ENCODE measurements at places on chromosomes 13 and 19.
A peak's percentile ranks its signal among the peaks of the same experiment; 100 is the strongest.

DNA sequence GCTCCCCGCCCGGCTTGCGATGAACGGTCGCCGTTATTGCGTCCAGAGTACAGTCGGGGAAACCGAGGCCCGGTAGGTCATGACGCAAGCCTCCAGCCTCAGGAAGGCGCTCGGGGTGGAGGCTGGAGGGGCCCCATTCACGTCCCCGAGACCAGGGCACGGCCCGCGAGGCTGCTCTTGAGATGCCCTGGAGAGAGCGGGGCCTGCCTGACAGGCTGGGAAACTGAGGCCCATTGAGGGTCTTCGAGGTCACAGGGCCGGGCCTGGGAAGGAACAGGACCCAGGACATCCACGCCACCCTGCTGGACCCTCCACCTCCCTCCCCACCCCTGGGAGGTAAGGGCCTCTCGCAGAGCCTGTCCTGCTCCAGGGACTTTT lies 367 bp downstream of the NDUFS7 start:
- no peak for DNase-seq

- DNase-seq = no peak
Observed at GRCh38 chr13:46176756-46177155, 5.2 kb downstream of the LCP1 start.

GRCh38 chr19:47210689-47211316 lies 20.2 kb downstream of the BBC3 start:
- DNase-seq = peak; percentile 66

DNA sequence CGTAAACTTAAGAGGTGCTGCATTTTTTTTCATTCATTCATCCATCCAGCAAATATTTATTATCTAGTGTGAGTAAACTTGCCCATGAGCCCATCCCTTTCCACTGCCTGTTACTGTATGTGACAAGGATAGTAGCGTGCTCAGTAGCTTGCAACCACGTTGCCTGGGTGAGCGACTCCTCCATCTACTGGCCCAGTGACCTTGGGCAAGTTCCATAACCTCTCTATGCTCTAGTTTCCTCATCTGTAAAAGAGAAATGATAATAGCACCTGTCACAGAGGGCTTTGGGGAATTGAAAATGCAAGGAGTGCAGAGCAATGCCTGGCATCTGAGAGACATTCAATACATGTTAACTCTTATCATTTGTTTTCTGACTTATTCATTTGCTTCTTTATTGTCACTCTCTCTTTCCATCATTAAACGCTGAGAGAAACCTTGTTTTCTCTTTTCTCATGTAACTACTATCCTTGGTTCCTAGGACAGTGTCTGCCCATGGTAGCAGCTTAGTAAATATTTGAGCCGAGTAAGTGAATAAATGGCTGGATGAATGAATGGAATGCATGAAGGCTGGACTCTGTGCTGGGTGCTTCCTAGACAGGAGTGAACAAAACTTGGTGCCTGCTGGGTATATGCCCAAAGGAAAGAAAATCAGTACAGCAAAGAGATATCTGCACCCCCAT lies 19.9 kb downstream of the LRCH1 start:
- no peak for DNase-seq

GRCh38 chr13:80251403-80251802 lies 89.5 kb downstream of the SPRY2 start:
- no peak for DNase-seq

- no peak for DNase-seq
Observed at GRCh38 chr19:44552324-44552723, 22.8 kb upstream of the CEACAM20 start.

DNA sequence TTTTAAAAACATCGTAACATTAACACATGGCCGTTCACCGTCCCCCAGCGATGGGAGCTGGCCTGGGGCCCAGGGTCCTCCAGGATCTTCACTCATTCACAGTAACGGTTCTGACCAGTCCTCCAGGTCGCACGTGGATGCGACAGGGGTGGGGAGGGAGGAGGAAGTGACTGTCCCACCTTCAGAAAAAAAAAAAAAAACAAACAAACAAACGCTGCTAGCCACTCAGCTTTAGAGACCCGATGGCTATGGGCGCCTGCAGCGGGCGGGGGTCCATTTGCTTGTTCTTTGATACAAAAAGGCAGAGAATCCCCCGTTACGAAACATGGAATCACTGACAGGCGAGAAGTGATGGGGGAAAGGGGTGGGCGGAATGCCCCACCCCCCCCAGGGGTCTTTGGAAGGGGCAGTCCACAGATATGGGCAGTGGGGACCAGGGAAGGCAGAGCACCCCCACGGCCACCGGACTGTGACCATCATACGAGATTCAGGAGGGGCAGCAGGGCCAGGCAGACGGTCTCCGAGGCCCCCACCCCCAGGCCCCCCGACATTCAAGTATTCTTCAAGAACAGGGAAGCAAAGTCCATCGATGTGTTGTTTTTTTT lies 13.3 kb downstream of the MKNK2 start:
- DNase-seq = no peak

DNA sequence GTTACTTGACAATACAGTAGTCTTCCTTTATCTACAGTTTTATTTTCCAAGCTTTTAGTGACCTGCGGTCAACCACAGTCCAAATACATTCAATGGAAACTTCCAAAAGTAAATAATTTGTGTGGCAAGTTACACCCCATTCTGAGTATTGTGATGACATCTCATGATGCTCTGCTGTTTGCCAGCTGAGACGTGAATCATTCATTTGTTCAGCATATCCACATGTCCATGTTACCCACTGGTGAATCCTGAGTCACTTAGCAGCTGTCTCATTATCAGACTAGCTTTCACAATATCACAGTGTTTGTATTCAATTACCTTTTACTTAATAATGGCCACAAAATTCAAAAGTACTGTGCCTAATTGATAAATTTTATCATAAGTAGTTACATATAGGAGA lies 179.8 kb downstream of the PRR20E start:
- no peak for DNase-seq

DNA sequence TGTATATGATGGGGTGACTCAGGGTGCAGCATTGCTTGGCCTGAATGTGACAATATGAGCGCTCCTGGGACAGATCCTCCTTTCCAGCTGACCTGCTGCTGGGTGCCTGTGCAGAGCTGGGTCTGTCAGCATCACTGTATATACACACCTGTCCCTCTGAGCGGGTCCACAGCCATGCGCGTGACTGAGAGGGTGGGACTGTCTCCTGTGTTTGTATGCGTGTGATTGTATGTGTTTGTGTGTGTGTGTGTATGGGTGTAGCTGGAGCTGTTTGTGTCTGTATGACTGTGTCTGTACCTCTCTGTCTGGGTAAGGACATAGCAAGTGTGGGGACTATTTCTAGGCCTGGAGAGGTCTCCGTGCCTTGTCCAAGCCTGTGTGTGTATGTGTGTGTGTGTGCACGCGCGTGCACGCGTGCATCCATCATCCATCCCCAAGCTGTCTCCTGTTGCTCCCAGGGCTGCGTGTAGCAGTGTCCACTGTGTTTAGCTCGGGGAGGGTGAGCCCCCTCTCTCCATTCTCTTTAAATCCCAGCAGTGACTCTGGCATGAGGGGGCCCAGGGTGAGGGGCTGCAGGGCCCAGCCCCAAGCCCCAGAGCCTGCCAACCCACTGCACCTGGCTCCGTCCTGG lies 8.3 kb downstream of the IGLON5 start:
- no peak for DNase-seq

GRCh38 chr13:81194362-81194761 lies 853.4 kb upstream of the SPRY2 start:
- DNase-seq = no peak

- no peak for DNase-seq
Observed at GRCh38 chr19:4548238-4548584, 8.4 kb upstream of the LRG1 start.

- no peak for DNase-seq
Observed at GRCh38 chr19:42850981-42851717, 28.4 kb downstream of the PSG1 start.

DNA sequence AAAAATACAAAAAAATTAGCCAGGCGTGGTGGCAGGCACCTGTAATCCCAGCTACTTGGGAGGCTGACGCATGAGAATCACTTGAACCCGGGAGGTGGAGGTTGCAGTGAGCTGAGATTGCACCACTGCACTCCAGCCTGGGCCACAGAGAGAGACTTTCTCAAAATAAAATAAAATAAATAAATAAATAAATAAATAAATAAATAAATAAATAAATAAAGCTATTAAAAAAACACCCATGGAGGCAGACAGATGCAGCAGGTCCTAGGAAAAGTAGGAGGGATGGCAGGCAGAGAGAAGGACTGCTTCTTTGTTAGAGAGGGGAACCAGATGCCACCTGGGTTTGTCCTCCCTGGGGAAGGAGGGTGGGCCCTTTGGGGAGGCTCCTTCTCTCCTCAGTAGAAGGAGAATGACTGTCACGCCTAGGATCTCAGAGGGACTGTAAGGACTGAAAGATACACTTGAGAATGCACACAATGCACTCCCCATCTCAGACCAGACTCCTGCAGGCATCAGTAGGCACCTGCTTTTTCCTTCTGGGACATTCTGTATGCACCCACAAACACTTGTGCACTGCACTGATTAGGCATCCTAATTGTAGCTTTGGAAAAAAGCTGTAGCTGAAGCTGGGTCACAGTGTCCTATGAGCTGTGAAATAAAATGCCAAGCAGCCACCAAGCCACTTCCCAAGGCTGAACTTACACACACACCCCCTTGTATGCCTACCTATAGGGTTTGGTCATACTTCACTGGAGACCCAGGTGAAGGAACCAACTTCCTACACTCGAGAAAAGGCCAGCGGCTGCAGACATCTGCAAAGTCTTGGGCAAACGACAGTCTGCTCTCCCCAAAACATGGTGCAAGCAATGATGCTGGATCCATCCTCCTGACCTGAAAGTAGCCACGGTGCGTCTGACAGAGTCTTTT lies 18.9 kb upstream of the SLC35E1 start:
- DNase-seq = no peak

DNA sequence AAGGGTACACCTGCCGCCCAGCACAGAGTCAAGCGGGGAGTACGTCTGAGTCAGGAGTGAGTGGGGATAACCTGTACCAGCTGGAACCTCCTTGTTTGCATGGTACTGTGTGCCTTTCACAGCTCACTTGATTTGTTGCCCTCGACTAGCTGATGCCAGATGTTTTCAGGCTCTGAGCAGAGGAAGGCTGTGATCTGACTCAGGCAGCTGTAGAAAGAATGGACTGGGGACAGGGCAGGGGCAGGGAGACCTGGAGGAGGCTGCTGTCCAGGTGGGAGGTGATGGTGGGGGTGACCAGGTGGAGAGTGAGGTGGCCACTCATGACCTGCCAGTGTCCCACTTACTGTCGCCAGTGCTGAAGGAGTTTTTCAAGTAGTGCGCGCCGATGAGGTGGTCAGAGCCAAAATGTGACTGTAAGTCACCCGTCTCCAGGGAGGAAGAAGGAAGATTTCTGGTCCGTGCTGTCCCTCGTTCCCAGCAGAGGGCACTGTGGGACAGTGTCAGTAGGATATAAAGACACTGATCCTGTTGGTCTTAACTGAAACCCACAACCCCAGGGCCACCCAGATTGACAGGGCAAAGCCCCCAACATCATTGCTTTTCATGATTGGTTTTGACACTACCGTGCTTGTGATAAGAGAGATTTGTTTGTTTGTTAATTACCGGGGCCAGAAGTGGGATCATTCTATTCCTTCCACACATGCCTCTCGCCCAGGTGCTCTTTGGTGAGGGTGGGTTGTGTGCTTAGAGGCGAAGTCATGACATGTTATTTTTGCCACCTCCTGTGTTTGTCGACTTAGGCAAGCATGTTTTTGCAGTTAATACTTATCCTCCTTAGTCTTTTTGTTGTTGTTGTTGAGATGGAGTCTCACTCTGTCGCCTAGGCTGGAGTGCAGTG lies 128.4 kb downstream of the DPF1 start:
- peak; percentile 11 for DNase-seq

DNA sequence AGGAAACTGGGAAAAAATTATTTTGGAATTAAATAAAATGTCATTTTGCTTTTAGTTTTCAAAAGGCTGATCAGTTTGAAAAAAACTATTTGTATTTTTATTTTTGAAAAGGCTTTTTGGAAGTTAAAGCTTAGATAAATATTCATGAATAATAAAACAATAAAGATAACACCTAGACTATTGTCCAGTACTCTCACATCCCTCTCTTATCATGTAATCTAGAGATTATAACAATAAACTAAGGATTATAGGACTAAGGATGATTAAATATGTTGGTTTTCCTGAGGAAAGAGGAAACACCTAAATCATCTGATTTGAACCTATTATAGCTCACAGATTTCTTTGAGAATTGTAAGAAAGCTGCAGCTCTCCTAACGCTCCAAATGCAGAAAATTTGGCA lies 81.4 kb upstream of the AKAP11 start:
- no peak for DNase-seq

- no peak for DNase-seq
Observed at GRCh38 chr19:38340927-38341326, 5.3 kb downstream of the CATSPERG start.

DNA sequence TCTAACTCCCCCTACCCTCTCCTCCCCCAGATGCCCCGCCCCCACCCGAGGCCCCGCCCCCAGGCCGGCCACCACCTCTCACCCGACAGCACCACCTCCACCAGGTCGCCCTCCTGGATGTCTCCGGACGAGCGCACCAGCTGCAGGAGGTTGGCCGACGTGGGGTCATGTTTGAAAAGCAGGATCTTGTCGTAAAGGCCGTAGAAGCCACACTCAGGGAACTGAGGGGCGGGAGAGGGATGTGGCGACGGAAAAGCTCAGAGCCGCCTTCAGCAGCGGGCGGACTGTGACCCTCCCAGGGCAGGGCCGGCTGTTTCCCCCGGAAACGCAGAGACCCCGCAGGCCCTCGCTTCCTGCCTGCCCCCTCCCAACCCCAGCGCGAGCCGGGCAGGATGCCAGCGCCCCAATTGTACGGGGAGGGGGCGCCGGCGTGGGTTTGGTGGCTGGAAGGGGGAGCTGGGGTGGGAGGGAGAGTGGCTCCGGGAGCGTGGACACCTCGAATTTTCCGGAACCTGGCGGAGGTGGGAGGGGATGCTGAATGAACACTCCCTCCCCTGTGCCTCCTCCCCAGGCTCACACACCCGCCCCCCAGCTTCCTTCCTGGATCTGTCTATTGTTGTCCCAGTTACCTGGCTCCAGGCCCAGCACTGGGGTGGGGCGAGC lies 3.0 kb downstream of the PRKD2 start:
- peak; percentile 52 for DNase-seq

DNA sequence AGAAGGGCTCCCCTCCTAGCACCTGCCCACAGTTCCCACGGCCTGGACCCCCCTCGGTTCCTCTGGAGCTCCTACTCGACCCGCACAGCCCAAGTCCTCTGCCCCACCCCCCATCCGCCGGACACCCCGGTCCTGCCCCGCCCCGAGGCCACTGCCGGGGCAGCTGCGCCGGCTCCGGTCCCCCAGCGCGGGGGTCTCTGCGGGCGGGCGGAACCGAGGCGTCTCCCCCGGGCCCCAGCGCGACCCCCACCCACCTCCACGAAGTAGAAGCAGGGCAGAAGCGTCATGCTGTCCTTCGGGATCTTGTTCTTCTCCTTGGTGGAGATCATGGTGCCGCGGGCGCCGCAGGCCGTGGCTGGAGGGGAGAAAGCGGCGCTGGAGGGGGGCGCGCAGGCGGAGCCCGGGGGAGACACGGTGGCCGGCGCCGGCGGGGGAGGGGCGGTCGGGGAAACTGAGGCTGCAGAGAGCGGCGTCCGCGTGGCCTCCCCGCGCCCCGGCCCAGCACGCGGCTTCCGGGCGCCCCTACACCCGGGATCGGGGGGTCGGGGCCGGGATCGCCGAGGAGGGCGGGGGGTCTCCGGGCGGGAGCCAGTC lies 427 bp downstream of the PLPPR3 start:
- no peak for DNase-seq

GRCh38 chr19:30063650-30064347 lies 121.8 kb downstream of the URI1 start:
- no peak for DNase-seq

Measured in activated CD8-positive, alpha-beta memory T cell treated with anti-CD3 and anti-CD28 coated beads for 4 hours (primary cell).